ENCODE measurements at places on chromosomes 11 and 22.

- no peak for DNase-seq
These were observed 39.0 kb downstream of the QSER1 start for GRCh38 chr11:32931606-32932005.

DNA sequence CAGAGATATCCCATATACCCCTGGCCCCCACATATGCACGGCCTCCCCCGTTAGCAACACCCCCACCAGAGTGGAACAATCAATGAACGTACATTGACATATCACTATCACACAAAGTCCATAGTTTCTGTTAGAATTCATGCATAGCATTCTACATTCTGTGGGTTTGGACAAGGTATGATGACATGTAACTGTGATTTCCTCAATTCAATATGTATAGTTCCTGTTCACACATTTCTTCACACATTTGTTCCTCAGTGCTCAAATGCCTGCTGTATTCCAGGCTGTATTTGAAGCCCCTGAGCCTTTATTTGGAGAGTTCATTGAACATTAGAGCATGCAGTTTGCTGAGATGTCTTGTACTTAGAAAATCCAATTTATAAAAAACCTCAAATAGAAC, 69.9 kb downstream of the PTPRJ start:
- DNase-seq, result no peak

DNA sequence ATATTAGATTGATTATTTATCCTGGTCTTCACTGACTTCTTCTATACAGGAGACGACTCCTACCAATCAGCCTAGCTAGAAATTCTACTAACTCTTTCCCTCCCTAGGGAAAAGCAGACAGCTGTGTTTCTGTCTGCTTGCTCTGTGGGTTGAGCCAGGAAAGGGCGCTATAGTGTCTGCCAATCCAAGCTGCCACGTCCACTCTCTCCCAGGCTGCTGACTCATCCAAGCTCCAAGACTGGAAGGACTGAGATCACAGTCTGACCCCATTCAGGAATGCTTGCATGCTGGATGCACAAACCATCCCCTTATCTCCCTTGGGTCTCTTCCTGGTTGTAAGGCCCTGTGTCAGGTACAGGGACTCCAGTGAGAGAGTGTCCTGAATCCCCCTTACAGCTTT, 955.6 kb downstream of the OPCML start:
- DNase-seq, result no peak

DNA sequence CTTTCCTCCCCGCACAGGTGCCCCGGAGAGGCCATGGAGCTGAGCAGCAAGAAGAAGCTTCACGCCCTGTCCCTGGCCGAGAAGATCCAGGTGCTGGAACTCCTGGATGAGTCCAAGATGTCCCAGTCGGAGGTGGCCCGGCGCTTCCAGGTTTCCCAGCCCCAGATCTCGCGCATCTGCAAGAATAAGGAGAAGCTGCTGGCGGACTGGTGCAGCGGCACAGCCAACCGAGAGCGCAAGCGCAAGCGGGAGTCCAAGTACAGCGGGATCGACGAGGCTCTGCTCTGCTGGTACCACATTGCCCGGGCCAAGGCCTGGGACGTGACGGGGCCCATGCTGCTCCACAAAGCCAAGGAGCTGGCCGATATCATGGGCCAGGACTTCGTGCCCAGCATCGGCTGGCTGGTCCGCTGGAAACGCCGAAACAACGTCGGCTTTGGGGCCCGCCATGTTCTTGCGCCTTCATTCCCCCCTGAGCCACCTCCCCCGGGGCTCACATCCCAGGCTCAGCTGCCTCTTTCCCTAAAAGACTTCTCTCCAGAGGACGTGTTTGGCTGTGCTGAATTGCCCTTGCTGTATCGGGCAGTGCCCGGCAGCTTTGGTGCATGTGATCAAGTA, 1.3 kb downstream of the TIGD3 start:
- no peak for DNase-seq

DNA sequence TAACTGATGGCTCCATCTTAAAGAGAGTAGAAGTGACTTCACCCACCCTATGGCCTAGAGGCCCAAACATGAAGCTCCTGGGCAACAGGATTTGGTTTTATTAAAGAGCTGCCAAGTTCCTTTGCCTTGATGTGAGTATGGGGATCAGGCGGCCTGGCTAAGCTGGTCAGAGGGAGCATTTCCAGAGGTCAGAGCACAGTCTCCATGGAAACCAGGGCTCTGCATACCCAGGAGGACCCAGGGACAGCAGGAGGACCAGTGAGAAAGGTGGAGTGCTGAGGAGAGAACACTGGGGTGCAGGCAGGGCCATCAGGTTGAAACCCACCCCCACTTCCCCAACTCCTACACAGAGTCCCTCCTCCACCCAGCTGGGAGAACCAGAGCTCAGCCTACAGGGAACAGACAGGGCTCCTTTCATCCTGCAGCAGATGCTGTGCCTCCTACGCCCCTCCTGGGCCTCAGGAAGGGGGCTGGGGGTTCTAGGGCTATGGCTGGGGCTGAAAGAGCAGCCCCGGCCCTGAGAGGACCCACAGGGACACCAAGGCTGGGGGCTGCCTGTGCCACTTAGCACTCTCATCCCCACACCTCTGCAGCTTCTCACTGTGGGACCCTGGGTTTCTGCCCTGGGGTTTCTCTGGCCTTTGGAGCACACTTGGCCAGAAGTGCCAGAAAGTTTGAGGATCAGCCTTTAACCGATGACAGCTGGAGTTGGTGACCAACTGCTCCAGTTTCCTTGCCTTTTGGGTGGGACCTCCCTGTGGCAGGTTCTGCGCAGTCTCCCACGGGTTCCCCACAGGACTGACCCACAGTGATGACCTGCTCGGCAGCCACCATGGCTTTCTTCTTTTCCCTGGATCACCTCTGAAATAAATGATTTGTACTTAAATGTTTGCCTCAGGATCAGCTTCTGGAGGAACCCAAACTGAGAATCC, 13.8 kb upstream of the P2RY6 start:
- DNase-seq, result no peak

GRCh38 chr11:61918251-61918937, 1.0 kb upstream of the RAB3IL1 start:
- DNase-seq, result no peak

Measured in renal pelvis (tissue), 12 donors.